NT2/D1 (cell line): ENCODE measurements at places on chromosomes 5 and 9.
A peak's percentile ranks its signal among the peaks of the same experiment; 100 is the strongest.

DNA sequence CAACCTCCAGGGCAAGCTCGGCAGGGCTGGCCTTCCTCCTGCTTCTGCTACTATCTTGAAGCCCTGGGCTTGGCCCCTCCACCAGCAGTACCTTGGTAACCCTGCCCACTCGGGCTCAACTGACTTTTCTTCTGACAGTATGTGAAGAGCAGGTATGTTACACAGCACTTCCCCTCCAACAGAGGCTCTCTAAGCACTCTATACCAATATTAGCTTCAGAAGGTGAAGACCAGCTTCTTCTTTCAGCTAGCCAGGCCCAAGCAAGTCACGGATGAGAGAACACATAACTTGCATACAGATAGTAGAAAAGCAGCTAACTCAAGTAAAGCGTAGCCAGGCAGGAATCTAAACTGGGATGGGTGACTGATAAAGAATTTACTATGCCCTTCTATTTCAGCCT is 64.3 kb downstream of the FEM1C start:
- no peak for DNase-seq

- DNase-seq, result no peak
Measured at GRCh38 chr9:109020581-109021511, 7.5 kb upstream of the CTNNAL1 start.

DNA sequence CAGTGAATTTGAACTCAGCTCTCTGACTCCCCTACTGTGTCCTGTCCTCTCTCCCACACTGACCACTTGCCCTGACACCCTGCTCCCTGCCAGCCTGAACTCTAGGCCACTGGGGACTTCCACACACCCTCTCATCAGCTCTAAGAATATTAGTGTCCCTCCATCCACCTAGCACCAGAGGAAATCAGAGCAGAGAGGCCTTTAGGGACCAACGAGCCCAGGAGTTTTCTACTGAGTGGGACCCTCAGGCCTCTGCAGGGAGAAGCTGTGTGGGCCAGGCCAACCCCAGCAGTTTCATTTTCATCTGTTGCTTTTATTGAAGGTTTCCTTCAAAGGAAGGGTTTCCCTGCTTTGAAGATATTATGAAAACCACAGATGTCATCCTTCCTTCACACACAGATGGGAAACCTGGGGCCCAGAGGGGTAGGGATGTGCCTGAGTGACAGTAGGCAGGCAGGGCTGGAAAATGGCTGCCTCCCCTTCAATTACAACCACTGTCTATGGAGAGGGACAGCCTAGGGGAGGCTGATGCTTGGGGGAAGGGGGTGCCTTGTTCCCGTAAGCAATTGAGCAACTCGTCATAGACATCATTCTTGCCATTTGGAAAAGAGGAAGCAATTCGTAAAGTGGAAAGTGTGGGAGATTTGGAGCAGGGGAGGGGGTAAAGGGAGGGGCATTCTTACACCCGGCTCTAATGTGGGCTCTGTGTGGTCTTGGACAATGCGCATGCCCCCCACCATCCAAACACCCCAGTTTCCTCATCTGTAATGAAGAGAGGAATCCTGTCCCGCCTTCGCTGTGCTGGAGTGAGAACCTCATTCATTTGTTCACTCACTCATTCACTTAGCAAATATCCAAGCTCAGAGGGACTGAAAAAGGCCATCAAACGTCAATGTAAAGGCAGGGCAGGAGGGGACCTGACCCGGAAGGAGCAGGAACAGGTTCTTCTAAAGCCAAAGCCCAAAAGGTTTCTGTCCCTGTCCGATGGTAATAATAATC is 3.9 kb downstream of the GLIPR2 start:
- DNase-seq, result no peak

- DNase-seq, result no peak
Measured at GRCh38 chr9:91852801-91853347, 97.2 kb downstream of the ROR2 start.

GRCh38 chr9:96126321-96126881 is 175.6 kb downstream of the HSD17B3 start:
- DNase-seq, result no peak

GRCh38 chr5:145245354-145245753 is 589.8 kb downstream of the PRELID2 start:
- no peak for DNase-seq

DNA sequence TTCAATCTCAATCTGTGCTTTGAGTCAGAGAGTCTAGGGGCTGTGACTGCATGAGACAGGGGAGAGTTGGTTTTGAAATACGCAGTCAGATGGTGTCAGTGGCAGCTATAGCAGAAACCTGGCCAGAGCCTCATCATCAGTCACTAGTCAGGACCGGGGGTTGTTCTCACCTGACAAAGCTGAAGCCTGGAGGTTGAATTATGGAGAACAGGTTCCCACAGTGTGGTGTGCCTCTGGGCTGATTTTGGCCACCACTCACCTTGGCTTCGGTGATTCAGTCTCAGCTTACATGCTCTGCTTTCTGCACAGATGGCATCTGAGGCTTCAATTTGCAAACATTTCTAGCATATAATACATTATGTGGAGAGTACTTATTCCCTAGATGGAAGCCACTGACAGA is 387.3 kb downstream of the YTHDC2 start:
- DNase-seq, result no peak

- DNase-seq, result no peak
Measured at GRCh38 chr9:69397384-69398214, 72.6 kb downstream of the ENTREP1 start.

GRCh38 chr5:154097031-154097430 is 58.3 kb downstream of the MFAP3 start:
- DNase-seq, result no peak

- no peak for DNase-seq
Measured at GRCh38 chr9:129932303-129933151, 97.3 kb downstream of the USP20 start.

GRCh38 chr5:22057012-22057411 is 796.1 kb downstream of the CDH12 start:
- DNase-seq, result no peak

GRCh38 chr9:122536134-122536533 is 9.0 kb upstream of the OR1N1 start:
- no peak for DNase-seq

GRCh38 chr9:96565671-96566497 is 53.8 kb downstream of the CDC14B start:
- DNase-seq, result no peak

- DNase-seq, result no peak
Measured at GRCh38 chr5:38434966-38435705, 121.3 kb downstream of the LIFR start.

DNA sequence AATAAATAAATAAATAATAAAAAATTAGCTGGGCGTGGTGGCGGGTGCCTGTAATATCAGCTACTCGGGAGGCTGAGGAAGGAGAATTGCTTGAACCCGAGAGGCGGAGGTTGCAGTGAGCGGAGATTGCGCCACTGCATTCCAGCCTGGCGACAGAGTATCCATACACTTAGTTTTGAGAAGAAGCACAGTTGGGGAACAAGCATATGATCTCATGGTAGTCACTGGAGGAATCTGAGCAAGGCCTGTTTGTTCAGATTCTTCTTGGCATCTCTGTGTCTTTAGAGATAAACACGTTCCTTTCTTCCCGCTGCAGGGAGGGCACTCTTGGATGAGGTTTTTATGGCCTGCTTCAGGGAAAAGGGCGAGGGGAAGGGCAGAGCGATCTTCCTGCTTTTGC is 15.6 kb upstream of the DENND1A start:
- DNase-seq, result no peak

DNA sequence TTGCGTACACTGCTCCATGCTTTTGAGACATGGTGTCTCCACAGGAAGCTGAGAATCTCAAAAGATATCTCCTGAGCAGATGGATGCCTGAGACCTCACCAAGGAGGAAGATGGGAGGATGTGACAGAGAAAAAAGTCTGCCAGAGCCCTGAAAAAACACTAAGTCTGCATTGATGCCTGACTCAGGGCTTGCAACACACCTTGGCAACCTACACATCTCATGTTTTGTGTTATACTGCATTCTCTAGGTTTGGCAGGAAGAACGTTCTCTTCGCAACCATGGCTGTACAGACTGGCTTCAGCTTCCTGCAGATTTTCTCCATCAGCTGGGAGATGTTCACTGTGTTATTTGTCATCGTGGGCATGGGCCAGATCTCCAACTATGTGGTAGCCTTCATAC is 19.2 kb downstream of the SLC22A4 start:
- no peak for DNase-seq

DNA sequence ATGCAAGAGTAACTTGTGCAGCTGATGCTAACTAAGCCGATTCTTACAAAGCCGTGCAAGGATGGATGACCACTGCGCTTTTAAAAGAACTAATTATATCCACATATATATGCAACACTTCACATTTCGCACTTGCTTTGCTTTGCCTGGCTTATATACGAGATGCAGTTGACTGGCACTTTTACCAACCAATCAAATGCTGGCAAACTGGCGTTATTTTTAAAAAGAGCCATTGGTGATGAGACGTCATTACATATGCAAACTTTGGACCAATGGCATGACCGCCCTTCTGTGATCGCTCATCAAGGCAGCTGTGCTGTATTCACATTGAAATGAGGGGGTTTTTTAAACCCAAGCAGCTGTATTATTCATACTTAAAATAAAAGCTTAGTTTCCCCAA is 1147.7 kb upstream of the WWC1 start:
- no peak for DNase-seq

DNA sequence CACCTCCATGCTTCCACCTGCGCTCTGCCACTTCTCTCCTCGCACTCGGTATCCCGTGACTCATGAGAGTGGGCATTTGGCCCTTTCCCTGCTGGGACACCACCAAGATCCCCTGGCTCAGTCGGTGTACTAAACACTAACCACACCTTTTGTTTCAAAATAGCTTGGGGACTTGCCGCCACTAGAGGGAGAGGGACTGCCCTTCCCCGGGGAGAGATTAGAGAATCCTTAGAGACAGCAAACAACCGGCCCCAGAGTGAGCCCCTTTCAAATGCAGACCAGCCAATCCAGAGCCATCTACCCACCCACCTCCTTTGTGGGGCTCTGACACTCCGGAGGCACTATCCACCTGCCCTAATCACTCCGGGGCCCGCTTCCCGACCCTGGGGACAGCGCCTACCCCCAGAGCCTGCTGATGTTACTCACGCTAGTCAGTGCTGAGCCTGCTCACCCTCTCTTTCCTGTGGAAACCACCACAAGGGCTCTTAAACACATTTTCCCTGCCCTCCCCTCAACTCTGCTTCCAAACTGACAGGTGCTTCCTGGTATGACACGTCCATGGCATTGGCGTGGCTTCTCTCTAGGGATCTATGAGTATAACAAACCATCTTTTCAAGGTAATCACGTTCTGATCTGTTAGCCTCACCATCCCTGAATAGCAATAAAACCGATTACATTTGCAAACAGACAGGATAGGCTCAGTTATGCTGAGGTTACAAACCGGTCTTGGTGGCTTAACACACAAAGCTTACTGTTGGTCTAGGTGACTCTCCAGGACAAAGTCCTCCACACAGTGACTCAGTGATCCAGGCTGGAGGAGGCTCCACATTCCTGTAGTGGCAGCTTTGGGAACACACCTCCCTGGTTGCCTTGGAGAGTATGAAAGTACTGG is 180.1 kb upstream of the MVB12B start:
- DNase-seq, result peak; percentile 90

DNA sequence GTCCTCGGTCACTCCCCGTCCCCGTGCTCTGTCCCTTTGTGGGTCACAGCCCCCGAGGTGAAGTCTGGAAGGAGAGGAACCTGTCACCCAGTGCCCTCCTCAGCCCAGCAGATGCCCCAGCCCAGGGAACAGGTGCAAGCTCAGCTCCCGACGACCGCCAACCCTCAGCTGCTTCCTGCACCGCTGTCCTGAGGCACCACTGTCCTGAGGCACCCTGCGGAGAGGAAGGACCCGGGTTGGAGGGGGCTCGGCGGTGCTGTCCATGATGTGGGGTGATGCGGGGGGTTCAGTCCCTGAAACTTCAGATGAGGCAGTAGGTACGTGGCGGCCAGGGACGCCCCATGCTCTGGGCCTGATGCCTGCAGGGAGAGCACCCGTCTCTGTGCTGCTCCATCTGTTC is 81.4 kb downstream of the COL5A1 start:
- no peak for DNase-seq

GRCh38 chr9:92247296-92247695 is 46.2 kb downstream of the IARS1 start:
- DNase-seq, result no peak

GRCh38 chr5:60586307-60586901 is 113.6 kb downstream of the DEPDC1B start:
- no peak for DNase-seq

- DNase-seq, result no peak
Measured at GRCh38 chr5:107263387-107264018, 407.2 kb downstream of the EFNA5 start.

DNA sequence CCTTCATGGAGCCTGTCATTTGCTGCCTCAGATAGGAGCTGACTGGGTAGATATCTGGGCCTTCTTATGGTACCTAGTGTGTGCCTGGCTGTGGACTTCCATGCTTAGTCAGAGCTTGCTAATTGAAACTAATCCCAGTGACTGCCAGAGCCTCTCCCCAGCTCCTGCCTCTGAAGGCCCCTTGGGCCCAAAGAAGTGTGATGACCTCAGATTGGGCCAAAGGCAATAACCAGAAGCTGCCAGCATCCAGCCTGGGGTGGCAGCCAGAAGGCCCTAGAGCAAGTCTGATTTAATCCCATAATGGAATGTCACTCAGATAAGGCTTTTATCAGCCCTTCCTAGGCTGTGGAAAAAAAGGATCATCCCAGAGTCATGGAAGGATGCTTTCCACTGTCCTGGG is 17.1 kb upstream of the CDC23 start:
- DNase-seq, result no peak

DNA sequence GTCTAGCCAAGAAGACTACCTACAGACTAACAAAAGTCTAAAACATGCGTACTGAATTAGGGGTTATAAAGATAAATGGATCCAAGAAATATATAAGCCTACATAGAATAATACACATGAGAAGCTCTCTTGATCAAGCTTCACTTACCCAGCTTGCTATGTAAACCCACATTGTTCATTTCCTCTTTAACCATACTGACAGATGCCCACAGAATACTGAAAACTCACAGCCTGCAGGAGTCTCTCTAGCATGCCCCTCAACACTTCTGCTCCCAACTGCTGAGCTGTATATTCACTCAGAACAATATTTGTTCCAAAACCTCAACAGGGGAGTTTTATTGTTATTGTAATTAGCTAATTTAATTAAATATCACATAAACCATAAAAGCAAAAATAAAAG is 52.4 kb downstream of the RFX3 start:
- no peak for DNase-seq

GRCh38 chr5:133017964-133018363 is 8.4 kb downstream of the ZCCHC10 start:
- DNase-seq, result no peak

DNA sequence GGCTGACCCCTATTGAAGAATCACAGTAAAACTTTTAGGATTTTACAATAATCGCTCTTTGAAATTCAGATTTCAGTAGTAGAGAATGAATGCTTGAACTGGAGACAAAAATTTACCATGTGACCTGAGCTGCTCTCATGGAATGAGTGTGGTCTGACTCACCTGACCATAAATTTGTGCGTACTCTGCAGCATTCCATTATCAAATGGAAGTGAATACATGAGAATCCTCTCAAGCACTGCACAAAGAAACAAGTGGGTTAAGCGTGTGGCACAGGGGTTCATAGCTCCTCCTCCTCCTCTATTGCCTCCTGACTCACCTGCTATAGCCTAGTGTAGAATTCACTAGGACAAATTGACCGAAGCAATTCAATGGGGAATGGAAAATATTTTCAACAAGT is 269.8 kb upstream of the CDH9 start:
- no peak for DNase-seq
